ENCODE measurements at places on chromosomes 1 and 21.

- no peak for DNase-seq
Observed at GRCh38 chr1:116569381-116569670, 1.5 kb downstream of the CD58 start.

- DNase-seq: no peak
Observed at GRCh38 chr21:37204580-37204979, 62.6 kb downstream of the VPS26C start.

DNA sequence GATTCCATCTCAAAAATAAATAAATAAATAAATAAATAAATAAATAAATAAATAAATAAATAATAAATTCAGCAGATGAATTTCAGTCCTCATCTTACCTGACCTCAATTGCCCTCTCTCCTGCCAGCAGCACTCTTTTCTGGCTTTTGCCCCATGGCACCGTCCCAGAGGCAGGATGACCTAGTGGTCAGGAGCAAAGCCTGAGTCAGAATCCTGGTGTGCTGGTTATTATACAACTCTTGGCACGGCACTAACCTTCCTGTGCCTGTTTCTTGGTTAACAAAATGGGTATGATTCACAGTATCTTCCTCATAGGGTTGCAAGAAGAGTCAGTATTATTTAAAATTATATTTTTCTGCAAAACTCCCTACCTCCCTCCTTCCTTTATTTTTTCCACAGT is 43.0 kb downstream of the NKAIN1 start:
- no peak for DNase-seq

DNA sequence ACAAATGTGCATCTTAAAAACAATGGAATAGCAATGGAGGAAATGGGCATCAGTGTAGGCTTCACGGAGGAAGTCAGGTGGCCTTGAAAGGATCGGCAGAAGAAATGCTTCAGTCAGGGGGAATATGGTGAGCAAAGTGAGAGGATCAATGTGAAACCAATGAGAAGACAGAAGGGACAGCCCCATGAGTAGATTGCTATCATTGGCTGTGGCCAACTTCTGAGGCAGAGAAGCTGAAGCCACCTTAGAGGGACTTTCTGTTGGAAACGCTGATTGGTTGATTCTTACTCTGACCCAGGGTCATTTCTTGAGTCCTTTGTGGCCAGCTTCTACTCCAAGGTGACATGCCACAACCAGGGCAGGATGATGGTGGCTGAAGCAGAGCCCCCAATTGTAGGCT is 130.7 kb upstream of the ZNF648 start:
- DNase-seq: no peak

DNA sequence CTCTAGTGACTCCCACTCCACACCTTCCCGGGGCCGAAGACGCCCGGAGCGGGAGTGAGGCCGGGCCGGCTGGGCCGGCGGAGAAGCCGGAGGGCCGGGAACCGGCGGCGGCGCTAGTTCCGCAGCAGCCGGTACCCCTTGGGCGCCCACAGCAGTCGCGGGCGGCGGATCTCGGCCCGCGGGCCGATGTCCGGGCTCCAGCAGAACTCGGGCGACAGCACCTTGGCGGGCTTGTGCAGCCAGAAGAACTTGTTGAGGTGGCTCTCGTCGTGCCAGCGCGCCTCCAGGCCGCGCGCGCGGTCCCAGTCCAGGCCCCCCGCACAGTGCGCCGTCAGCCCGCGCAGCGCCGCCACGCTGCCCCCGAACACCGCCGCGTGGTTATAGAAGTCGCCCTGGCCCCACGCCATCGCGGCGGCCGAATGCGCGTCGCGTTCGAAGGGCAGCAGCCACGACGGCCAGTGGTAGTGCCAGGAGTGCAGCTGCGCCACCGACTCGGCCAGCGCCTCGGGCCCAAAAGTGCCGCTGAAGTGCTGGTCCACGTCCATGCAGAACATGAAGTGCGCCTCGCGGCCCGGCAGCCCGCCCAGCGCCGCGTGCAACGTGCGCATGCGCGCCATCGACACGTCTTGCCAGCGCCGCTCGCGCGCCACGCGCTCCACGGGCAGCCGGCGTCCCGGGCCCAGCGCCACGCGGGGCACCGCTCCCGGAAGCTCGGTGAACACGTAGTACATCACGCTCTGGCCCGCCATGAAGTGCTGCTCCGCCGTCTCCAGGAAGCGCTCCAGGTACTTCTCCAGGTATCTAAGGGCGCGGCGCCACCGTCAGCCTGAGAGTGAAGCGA is 14.0 kb downstream of the A3GALT2 start:
- peak; percentile 38 for DNase-seq

DNA sequence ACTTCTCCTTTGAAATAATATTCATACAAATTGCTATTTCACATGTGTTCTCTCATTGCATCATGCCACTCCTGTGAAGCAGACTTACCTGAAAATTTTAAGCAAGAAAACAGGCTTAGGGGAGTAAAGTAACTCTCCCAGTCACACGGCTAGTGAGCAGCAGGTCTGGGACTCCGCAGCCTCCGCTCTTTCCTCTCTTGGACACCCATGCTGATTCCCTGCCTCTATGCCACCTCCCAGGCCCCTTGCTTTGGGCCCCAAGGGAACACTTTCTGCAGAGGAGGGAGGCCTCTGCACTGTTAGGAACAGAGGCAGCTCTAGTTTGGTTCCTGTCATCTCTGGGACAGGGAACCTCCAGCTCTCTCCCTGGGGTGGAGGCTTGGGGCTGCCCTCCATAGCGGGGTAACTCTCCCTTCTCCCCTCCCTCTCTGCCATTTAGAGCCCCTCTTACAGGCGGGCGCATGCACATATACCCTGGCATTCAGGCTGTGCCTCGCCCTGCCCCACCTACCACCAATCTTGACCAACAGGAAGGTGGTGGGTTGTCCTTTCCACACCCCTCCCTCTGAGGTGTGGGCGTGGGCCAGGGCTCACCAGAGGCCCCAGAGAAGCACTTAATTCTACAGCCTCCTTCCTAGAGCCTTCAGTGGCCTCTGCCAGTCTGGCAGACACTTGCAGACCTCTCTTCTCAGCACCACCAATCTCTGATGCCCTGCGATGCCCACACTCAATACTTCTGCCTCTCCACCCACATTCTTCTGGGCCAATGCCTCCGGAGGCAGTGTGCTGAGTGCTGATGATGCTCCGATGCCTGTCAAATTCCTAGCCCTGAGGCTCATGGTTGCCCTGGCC is at the start of gene RXFP4:
RXFP4 (plus strand) TSS at position 646 of the 852 bp plus-strand sequence; CDS start at position 718, 72 bp downstream.
- DNase-seq: peak; percentile 25

GRCh38 chr1:119266858-119267257 is 101.7 kb upstream of the HAO2 start:
- DNase-seq: no peak
